HS-5 (cell line): ENCODE measurements at places on chromosomes 1 and 21.

DNA sequence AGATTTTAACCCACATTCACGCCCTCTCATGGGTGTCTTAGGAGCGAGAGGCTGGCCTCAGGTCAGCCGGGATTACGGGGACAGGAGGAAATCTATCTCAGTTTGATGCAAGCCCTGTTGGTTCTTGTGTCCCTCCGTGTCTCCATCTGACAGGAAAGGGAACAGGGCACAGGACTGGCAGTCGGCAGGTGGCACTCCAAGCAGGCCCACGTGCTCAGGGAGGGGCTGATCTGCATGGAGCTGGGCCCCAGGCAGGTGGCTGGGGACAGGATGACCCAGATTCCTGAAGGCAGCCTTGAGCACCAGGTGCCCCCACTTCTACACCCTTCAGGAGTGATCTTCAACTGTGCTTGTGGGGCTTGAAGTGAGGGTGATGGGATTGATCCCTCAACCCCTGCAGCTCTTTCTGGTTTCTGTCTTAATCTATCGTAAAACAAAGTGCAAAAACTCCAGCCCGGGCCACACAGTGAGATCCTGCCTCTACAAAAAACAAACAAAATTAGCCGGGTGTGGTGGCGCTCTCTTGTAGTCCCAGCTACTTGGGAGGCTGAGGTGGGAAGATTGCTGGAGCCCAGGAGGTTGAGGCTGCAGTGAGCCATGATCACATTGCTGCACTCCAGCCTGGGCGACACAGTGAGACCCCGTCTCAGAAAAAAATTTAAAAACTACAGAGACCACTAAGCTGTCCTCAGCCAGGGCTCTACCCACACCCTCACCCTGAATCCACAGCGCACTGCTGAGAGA is 8.3 kb downstream of the PLEKHG5 start:
- DNase-seq: no peak

- DNase-seq: no peak
Observed at GRCh38 chr21:26199456-26199855, 28.9 kb upstream of the APP start.

- no peak for DNase-seq
Observed at GRCh38 chr21:18298228-18298627, 53.6 kb downstream of the CHODL start.

DNA sequence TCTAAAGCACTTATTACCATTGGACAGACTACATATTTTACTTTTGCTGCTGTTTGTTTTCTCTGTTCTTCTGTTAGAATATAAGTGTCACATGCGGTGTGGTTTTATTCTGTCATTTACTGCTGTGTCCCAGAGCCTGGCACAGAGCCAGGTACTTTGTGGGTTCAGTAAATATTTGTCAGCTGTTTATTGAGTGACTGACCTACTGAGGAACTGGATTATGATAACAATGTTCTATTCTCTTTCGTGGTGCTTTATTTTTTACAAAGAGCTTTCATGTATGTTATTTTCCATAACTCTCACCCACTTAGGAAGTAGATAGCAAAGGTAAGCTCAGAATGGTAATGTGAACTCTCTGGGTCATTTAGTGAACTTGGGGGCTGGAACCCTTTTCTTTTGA is 118.8 kb downstream of the RWDD3 start:
- no peak for DNase-seq

DNA sequence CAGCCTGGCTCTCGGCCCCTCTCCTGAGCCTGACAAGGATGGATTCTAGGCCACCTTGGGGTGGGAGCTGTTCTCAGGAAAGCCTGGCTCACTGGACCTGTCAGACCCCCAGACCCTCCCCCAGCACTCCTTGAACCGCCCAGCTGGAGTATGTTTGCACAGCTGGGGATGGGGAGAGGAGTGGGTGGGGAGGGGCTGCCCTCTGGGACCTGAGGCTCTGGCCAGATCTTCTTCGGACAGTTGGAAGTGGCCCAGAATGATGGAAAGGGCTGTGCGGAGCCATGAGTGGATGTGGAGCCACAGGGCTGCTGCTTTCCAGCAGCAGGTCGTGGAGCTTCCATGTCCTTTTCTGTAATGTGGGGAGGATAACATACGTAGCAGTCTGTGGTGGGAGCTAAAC is 43.0 kb upstream of the TRABD2B start:
- no peak for DNase-seq

GRCh38 chr21:19130379-19131028 is 726.9 kb upstream of the TMPRSS15 start:
- DNase-seq: no peak

DNA sequence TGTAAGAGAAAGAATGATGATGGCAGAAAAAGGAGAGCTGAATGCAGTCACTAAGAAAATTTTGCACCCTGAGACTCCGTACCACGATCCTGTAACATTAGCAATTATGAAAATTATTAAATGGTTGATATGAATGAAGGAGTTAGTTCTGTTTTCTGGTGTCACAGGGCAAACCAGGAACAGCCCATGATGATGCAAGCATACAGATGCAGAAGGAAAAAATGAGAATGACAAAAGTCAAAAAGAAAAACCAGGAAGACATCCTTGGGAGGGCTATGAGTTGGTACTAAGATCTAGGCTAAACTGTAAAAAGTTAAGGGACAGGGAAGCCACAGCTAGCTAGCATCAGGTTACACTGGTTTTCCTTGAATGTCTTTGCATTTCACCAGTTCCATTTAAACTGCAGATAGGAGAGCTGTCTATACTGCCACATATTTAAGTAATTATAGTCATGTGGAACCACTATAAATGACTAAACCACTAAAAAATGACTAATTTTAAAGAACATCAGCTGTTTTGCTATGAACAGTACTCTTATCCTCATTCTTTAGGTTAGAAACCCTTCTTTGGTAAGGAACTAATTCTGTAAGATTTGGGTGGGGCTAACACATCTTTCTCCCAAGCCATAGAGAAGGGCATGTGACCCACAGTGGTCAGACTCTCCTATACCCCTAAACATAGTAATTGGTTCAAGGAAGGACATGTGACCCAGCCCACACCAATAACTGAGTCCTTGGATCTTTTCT is 11.4 kb downstream of the DOCK7 start:
- peak; percentile 76 for DNase-seq

DNA sequence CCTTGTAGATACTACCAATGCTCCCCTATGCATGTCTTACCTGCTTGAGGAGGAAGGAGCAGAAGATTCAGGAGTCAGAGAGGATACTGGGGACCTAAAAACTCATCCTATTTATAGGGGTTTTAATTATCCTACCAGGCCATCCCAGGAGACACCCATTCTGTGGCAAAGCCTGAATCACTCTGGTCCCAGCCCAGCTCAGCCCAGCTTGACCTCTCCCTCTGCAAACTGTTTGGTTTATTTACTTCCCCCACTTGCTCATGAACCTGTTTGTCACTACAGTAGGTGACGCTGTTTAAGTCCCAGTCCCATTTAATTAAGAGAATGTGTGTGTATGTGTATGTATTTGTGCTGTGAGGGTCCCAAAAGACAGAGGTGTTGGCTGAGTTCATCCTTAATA is at the start of gene RPTN:
Gene RPTN, minus strand, starts transcription at position 85 of the 400 bp plus-strand sequence. CDS start 1,339 bp downstream, outside the sequence.
- no peak for DNase-seq

GRCh38 chr1:172845371-172845770 is 186.5 kb downstream of the FASLG start:
- no peak for DNase-seq

- no peak for DNase-seq
Observed at GRCh38 chr1:119472080-119472818, 34.8 kb upstream of the HSD3B1 start.

GRCh38 chr1:200369706-200370105 is 40.1 kb downstream of the ZNF281 start:
- no peak for DNase-seq

- no peak for DNase-seq
Observed at GRCh38 chr1:225026701-225027100, 97.2 kb downstream of the DNAH14 start.

DNA sequence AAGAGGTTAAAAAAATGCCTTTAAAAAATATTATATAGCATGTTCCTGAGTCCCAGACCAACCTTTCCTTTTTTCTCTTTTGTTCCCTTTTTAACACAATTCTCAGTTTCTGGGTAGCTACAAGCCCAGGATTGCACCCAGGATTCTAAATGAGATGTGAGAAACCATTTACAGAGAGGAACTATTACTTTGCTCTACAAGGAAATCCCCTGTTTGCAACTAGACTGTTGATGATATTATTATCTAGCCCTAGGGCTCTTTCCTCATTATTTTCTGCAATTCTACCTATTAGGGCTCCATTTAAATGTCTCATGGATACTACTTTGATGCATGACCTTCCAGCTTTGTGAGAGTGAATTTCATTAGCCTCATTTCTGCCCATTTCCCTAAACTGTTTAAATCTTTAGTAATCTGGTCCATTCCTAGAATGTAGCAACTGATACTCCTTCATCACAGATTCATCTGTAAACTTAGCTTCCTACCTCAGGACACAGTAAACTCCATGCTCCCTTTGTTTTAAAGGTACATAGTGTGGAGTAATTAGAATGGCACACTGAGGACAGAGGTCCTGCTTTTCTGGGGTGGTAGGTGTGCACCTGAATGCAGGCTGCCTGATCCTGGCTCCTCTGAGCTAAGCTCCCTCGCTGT is 7.1 kb upstream of the KIF14 start:
- no peak for DNase-seq

GRCh38 chr1:165387505-165387904 is 31.0 kb upstream of the LMX1A start:
- DNase-seq: no peak

GRCh38 chr1:245469734-245470133 is 314.9 kb downstream of the KIF26B start:
- DNase-seq: no peak

GRCh38 chr1:154747740-154748404 is 122.2 kb downstream of the KCNN3 start:
- DNase-seq: no peak

DNA sequence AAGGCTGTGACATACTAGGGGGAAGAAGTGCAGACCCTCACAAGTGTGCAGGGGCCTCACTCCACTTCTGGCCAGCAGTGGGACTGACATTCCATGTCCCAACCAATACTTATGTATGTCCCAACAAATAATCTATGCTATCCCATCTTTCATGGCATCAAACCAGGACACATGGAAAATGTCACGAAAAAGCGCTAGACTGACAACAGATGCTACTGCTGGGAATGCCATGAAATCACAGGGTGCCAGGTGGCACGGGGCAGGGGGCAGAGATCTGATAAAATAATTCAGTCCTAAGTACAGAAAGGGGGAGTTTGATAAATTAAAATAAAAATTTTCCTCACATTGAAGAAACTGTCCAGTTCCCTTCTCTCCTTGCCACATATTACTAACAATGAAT is 27.6 kb upstream of the BCAS2 start:
- no peak for DNase-seq

GRCh38 chr1:185315445-185316071 is 1.5 kb downstream of the IVNS1ABP start:
- DNase-seq: no peak

GRCh38 chr1:47885062-47885830 is 111.9 kb downstream of the TRABD2B start:
- no peak for DNase-seq

DNA sequence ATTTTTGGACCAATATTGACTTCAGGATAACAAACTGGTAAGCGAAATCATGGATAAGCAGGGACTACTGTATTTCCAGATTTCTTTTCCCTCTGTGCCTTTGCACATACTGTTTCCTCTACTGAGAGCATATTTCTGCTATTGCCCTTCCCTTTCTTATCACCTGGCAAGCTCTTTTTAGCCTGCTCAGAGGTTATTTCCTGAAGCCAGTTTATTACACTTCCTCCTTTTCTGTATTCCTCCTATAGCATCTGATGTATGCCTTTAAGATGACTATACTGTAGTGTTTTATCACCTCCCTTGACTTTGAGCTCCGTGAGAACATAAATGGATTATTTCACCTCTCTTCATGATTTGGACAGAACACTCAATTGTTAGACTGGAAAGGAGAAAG is 49.0 kb downstream of the MAGI3 start:
- no peak for DNase-seq

- no peak for DNase-seq
Observed at GRCh38 chr1:236998546-236998945, 5.7 kb downstream of the MT1HL1 start.

- DNase-seq: no peak
Observed at GRCh38 chr1:180254496-180254819, 24.4 kb downstream of the LHX4 start.

- no peak for DNase-seq
Observed at GRCh38 chr1:206708058-206708457, 23.4 kb downstream of the MAPKAPK2 start.

- DNase-seq: no peak
Observed at GRCh38 chr21:46355161-46356004, 31.4 kb downstream of the PCNT start.

DNA sequence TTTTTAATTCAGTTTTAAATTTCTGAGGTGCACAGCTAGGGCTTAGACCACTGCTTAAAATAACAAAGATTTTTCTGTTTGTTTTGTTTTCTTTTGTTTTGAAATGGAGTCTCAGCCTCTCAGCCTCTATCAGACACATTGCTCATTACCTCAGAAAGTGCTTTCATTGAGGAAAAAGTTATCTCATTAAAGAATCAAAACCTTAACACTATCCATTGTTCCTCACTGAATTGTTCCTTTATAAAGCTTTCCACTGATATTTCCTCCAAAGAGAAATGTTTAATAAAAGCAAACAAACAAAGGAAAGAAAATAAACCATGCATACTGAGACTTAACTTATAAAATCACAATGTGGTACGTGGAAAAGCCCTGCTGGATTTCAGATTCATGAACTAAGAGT is 63.8 kb downstream of the SIPA1L2 start:
- no peak for DNase-seq

DNA sequence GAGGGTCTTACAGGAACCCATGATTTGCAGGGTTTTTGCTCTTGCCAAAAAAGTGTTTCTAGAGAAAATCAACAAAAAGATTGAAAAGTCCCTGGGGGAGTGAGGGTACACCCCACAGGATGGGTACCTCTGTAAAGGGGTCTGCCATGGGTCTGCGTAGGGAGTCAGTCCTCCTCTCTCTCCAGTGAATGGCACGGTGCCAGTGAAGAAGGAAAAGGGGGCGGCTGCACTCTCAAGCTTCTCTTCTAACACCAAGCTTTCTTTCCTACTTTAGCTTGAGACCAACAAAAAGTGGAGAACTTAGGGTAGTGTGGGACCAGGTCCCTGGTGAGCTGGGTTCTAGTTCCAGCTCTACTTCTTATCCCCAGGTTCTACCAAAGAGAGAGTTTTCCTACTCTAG is 87.4 kb downstream of the GLUL start:
- no peak for DNase-seq

GRCh38 chr1:8145545-8146202 is 119.6 kb upstream of the ERRFI1 start:
- no peak for DNase-seq

- DNase-seq: no peak
Observed at GRCh38 chr1:60808676-60809075, 273.7 kb upstream of the NFIA start.

GRCh38 chr1:8061673-8062386 is 35.7 kb upstream of the ERRFI1 start:
- DNase-seq: no peak
